ENCODE measurements at places on chromosomes 1 and 21.

GRCh38 chr1:230768903-230769570 is 21.8 kb downstream of the CAPN9 start:
- DNase-seq, result no peak

DNA sequence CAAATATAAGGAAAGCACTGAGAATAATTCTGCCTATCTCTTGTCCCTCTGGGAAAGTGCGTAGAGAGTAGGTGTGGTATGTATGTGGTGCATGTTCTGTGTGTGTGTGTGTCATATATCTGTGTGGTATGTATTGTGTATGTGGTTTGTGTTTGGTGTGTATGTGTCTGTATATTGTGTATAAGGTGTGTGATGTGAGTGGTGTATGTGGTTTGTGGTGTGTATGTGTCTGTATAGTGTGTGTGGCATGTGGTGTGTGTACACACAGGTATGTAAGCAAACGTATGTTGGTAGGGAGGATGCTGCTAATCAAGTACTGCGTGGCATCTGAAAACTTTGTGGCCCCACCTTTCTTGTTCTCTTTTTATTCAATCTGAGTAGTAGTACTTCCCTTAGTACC is 68.3 kb upstream of the LAX1 start:
- no peak for DNase-seq

- DNase-seq, result no peak
Observed at GRCh38 chr1:70382682-70383081, 28.2 kb upstream of the ANKRD13C start.

DNA sequence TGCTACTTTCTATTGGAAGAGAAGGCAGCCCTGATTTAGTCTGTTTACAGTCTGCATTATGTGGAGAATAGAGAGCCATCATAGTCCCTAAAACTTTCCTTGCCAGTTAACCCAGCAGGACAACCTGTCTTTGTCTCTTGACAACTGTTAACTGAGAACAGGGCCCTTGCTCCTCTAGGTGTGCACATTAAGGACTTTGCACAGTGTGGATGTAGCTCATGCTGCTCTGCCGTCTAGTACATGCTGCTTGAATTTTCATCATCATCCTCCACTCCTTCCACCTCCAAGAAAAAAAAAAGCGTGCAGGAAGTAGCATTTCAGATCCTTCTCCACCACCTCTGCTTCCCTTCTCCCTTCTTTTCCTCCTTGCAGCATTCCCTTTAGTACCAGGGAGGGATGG is 91.5 kb downstream of the PBX1 start:
- DNase-seq, result no peak

- DNase-seq, result no peak
Observed at GRCh38 chr1:168972887-168973286, 133.6 kb upstream of the ATP1B1 start.

- no peak for DNase-seq
Observed at GRCh38 chr1:32900956-32901822, at the start of gene TMEM54. Gene TMEM54, minus strand, starts transcription at chr1:32901389. Its CDS starts 151 bp downstream, at chr1:32901238.

- no peak for DNase-seq
Observed at GRCh38 chr1:83978056-83978455, 20.9 kb downstream of the TTLL7 start.

GRCh38 chr1:20983297-20983889 is 193.3 kb downstream of the EIF4G3 start:
- DNase-seq, result no peak

DNA sequence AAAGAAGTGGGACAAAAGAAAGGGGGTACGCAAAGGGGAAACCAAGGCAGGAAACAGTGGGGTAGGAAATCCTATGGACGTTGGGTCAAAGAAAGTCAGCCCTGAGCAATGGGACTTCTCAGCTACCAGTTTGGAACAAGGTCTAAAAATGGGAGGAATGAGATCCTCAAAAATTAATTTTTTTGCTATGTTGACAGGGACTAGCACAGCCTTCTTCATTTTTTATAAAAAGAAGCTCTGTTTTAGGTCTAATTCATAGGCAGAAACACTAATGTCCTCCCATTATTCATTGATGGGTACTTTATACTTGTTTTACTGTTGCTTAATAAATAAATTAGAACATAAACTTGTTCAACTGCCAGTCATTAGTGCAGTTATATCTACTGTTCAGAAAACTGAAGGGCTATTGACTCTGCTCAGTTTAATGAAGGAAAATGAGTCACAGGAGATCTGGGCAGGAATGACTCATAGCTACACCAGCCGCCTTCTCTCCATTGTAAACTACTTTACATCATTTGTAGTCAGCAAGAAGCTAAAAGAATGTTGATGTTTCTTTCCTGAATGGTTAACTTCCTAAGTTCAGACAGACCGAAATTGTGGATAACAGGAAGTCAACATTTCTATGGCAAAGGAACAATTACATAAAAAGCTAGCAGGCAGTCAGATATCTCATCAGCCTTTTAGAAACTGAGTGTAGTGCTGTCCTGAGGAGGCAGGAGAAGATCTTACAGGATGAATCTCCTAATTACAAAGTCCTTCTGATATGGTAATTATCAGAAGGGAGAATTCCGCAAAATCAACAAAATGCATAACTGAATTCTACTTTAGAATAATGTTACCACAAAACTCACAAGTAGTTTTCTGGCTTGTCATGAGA is 356.4 kb upstream of the PKN2 start:
- no peak for DNase-seq

DNA sequence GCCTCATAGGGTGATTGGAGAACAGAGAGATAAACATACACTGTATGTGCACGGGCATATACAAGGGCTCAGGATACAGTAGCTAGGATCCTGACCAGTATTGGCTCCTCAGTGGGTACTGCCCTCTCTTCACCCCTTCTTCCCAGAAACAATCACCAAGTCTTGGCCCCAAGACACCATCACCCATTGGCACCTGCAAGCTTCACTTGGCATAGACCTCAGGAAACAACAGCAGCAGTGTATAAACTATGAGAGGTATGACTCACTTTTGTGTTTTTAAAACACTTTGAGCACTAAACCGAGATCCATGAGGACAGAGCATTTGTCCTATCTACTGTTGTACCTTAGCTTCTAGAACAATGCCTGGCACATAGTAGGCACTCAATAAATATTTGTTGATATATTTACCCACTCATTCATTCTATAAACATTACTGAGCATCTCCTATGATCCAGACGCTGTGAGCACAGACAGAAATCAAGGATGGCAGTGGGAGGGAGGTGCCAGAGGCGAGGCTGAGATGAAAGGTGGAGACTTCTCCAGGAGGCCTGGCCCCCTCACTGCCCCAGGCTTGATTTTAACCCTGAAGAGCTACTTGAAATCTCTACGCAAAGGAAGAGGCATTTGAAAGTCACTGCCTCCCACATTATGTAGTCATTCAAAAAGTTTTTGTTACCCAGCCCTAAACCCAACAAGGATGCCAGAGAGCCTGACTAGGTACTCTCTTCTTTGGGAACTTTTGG is 95.2 kb downstream of the CAMK2N1 start:
- no peak for DNase-seq

DNA sequence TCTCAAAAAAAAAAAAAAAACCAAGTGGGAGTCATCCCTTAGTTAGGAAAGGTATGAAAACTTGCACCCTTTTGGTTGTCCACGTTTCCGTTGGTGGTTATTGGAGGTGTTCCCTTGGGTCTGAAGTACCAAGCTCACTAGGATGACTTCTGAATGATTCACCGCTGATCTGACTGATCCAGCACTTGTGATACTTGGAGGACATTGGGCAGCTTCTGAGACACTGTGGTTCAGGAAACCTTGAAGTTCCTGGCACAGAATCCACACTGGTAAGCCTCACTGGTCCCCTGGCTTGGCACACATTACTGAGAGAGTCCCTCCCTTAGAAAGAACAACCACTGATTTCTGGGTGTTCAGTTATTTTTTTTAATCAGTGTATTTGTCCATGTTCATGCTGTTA is 91.9 kb downstream of the RYR2 start:
- no peak for DNase-seq

GRCh38 chr1:84700070-84700469 is 9.8 kb upstream of the SSX2IP start:
- DNase-seq, result no peak

DNA sequence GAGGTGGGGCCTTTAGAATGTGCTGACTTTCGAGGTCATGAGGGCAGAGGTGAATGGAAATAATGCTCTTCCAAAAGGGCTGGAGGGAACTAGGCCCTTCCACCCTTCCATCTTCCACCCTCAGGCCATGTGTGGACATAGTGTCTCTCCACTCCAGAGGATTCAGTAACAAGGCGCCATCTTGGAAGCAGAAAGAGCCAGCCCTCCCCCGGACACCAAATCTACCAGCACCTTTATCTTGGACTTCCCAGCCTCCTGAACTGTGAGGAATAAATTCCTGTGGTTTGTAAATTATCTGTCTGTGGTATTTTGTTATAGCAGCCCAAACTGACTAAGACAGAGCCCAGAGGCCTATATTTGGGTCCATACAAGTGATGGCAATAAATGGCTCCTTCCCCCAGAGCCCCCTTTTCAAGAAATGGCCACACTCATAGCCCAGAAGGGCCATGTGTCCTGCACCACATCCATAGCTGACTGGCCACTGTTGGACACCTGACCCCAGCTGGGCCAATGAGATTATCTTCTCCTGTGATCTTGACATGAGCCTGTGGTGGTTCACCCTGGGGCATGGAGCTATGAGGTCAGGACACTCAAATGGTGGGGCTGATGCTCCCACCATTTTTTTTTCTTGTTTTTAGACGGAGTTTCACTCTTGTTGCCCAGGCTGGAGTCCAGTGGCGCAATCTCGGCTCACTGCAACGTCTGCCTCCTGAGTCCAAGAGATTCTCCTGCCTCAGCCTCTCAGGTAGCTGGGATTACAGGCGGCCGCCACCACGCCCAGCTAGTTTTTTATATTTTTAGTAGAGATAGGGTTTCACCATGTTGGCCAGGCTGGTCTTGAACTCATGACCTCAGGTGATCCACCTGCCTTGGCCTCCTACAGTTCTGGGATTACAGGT is 114.9 kb downstream of the RRAGC start:
- no peak for DNase-seq

- no peak for DNase-seq
Observed at GRCh38 chr1:98384461-98385141, 276.9 kb upstream of the SNX7 start.

GRCh38 chr1:111758373-111758772 is 2.7 kb downstream of the DDX20 start:
- DNase-seq, result no peak

GRCh38 chr1:200866521-200866920 is 6.3 kb upstream of the GPR25 start:
- DNase-seq, result no peak

DNA sequence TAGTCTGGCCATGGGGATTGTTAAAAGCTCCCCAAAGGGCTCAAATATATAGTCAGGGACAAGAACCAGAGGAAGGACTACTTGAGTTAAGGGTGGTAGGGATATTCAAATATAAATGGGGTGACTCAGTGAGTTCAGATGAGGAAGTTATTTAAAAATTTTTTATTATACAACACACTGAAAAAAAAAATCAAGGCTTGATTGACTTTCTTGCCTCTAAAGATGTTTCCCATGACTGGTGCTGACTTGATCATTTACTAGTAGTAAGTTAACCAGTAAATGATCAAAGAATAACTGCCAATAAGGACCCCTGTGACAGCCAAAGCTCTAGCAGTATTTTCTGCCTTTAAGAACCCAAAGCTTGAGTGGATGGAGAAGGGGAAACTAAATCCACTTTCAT is 357.6 kb upstream of the NR5A2 start:
- no peak for DNase-seq

- DNase-seq, result no peak
Observed at GRCh38 chr1:211330282-211330936, 3.8 kb downstream of the TRAF5 start.

GRCh38 chr1:187270256-187270655 is 441.5 kb downstream of the PLA2G4A start:
- no peak for DNase-seq

GRCh38 chr1:209565759-209566678 is 17.5 kb upstream of the CAMK1G start:
- no peak for DNase-seq

GRCh38 chr1:89381618-89382017 is 17.8 kb downstream of the GBP6 start:
- DNase-seq, result no peak

- no peak for DNase-seq
Observed at GRCh38 chr1:11856698-11857097, 2.0 kb downstream of the NPPB start.

DNA sequence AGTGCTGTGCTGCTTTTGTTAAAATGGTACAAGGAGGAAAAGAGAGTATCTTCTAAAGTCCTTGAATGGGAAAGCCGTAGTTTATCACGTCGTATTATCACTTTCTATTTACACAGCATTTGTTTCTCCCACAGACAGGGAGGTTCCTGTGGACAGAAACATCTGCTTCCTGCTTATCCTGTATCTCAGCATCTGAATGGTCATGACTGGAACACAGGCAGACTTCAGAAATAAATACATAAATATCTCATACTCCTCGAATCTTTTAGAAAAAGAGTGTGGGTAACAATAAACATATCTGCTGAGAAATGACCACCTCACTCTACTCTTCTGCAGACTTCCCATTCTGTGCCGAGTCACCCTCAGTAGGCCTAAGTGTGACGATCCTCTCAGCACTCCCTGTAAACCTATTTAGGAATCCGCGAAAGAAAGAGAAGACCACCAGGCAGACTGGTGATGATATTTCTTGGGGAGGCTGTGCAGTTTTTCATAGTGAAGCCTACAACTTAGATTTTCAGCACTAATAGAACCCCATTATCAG is 393.5 kb downstream of the SMYD3 start:
- no peak for DNase-seq

DNA sequence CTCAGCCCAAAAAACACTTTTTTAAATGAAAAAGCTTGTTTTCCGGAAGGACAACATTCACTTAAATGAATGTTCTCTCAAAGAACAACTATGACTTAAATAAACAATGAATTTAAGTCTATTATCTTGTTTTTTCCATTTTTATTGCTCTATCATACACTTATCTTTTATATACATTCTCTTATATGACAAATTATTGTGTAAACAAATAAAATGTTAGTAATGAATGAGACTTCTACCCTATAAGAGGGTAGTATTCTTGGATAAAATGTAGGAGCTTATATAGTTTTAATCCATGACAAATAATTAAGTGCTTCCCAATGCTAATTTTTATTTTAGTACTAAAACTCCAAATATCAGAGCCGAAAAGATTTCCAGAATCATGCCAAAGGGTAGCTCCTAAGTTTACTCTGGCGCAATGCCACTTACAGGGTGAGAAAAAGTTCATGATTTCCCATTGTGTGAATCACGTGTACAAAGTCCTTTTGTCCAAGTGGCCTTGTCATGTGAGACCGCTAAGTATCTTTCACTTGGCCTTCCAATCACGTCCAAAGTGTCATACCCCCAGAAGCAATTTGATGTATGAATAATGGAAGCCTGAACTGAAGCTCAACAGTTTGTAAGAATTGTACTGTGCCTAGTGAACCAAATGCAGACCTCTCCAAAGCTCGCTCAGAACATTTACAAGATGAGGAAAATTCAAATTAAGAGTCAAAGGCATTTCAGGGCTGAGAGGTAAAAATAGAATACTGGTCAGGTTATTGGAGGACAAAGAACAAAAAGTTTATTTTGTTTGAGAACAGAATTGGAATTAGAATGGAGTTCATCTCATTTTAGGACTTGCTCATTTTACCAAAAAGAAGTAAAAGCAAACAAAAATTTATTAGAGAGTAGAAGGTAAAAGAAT is 56.6 kb upstream of the C1orf21 start:
- no peak for DNase-seq

All from NCI-H524 treated with DMSO at 0.1 percent for 48 hours (cell line).